ENCODE measurements at places on chromosomes 16 and 17.

DNA sequence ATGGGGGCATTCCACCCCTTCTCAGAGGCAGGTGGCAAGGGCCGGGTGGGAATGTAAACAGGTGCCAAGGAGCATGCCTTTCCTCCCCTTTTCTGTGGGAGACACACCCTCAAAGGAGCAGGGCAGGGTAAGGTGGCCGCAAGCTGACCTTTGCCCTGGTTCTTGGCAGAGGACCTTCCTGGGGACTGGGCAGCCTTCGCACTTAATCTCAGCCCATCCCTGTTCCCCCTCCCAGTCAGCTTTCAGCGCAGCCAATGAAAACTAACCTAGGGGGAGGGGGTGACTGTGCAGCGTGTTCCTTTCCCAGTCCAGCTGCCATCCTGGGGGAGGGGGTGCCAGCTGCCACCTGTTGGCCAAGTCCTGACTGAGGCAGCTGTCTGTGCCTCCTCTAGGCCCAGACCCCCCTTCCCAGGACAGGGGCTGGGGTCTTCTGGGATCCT is 2.8 kb downstream of the TRAF4 start:
- no peak for DNase-seq

DNA sequence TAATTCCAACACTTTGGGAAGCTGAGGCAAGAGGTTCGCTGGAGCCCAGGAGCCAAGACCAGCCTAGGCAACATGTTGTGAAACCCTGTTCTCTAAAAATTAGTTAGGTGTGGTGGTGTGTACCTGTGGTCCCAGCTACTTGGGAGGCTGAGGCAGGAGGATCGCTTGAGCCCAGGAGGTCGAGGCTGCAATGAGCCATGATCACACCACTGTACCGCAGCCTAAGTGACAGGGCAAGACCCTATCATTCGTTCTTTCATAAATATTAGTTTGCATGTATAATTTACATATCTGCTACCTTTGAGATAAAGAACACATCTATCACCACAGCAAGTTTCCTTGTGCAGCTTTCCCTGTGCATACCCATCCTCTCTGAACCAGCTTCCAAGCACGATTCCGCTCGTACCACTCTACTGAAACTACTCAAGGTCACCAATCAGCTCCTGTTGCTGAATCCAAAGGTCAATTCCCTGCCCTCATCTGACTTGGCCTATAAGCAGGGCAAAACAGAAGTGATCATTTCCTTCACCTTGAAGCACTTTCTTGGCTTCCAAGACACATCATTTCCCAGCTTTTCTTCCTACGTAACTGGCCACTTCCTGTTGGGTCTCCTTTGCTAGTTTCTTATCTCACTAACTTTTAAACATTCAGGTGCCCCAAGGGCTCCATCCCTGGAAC is 49.1 kb downstream of the GRB2 start:
- no peak for DNase-seq

DNA sequence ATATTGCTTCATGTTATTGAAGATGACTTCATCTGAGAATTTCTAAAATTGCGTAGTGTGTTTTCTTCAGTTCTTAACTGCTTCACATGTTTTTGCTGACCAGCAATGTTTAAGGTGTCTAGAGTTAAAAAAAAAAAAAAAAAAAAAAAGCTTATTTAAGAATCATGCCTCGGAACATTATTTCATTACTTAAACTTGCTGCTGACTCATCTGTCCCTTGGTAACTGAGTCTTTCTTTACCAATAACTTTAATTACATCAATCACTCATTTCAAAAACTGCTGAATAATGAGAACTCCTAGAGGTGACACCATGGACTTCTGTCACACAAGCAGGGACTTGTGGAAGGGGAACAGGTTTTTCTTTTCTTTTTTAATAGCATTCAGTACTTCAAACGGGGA is 16.2 kb downstream of the IRX5 start:
- no peak for DNase-seq

GRCh38 chr16:84959045-84959576 is 52.2 kb downstream of the ZDHHC7 start:
- DNase-seq, result no peak

- no peak for DNase-seq
Observed at GRCh38 chr17:43372273-43372911, 26.4 kb upstream of the ARL4D start.

- DNase-seq, result no peak
Observed at GRCh38 chr17:43142153-43142552, 17.0 kb upstream of the BRCA1 start.

DNA sequence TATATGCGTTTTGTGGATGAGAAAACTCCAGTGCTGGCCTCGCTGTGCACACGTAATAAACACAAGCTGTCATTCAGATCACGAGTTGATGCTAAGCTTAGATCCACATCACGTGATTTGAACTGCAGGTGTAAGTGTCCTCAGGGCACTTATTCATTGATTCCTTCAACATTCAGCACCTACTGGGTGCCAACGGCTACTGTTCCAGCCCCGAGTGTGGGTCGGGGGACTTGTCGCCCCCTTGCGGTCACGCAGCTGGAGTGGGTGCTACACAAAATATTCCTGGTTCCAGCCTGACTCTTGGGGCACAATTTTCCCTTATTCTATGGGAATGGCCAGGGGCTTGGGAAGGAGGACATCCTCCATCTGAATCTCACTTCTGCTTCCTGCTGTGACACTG is 29.9 kb upstream of the GINS2 start:
- DNase-seq, result no peak

DNA sequence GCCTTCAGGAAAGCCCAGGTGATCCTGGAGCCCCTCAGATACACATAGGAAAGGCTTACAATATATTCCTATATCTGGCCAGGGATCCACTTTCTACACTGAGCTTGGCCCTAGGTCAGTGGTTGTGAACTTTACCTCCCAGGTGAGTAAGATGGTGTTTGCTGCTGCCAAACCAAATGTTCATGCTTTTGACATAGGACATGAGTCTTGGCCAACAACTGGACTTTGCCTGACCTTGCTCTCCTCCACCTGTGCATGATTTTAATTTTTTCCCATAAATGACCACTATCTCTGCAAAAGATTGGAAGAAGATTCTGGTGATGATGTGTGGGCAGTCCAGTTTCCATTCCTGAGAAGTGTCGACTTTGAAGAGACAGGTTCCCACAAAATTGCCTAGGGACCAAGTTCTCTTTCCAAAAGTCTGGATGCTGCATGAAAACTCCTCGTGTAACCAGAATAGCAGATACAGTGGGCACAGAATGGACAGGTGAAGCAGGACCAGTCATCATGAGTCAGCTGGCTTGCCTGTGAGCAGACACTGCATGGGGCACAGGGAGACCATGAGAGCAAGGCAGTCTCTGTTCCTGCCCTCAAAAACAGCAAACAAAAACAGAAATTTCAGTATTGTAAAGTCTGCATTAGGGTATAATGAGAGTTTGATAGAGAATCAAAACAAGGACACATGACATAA is 226.4 kb upstream of the MON1B start:
- no peak for DNase-seq

GRCh38 chr16:4702466-4702808 is 9.1 kb downstream of the NUDT16L1 start:
- no peak for DNase-seq

GRCh38 chr17:80279895-80280294 is 19.2 kb downstream of the RNF213 start:
- DNase-seq, result no peak

GRCh38 chr16:65932350-65933072 is 434.0 kb upstream of the CDH5 start:
- DNase-seq, result no peak

- no peak for DNase-seq
Observed at GRCh38 chr17:81939881-81940385, 2.8 kb upstream of the PYCR1 start.

- no peak for DNase-seq
Observed at GRCh38 chr17:83082909-83083367, 3.5 kb downstream of the METRNL start.

DNA sequence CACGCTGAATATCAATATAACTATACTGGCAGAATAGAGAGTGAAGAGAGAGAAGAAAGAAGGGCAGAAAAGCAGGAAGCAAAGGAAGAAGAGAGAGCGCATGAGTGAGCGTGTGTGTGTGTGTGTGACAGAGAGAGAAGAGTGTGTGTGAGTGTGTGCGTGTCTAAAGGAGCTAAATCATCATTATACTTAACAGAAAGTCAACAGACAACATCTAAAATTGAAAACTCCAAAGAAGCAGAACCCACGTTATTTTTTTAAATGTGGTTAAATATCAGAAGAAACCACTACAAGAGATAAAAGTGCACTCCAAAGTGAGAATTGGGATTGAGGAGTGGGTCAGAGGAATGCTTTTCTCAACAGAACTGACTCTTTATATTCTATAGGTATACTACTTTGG is 77.2 kb downstream of the BRIP1 start:
- no peak for DNase-seq

DNA sequence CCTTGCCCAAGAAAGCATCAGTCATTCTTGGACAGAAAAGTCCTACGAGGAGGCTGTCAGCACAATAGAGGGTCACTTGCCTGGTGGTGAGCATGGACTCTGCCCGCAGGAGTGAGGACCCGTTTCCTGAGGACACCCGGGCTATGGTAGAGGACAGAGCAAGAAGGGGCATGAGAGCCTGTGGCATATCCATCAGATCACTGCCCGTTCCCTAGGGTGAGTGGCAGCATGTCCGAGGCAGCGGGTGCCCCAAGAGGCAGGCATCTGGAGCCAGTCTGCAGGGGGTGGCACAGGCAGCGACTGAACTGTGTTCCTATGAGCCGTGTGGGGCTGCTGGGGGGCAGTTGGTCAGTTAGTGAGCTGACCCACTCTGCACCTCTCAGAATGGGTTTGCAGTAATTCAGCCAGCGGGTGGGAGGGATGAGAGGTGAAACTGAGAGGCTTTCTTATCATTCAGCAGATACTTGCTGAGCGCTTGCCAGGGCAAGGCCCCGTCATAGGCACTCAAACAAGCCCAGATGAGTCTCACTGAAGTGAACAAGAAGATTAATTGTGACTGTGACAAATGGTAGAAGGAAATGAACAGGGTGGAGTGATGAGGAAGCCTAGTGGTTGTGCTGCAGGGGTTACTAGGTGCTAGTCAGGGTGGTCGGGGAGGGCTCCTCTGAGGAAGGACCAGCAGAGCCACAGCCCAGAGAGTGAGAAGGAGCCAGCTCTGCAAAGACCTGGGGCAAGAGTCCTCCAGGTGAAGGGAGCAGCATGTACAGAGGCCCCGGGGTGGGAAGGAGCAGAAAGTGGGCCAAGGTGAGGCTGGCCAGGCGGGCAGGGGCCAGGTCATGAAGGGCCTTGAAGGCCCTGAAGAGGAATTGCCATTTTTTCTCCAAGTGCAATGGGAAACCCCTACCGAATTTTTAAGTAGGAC is 87.9 kb downstream of the CLEC16A start:
- DNase-seq, result no peak

DNA sequence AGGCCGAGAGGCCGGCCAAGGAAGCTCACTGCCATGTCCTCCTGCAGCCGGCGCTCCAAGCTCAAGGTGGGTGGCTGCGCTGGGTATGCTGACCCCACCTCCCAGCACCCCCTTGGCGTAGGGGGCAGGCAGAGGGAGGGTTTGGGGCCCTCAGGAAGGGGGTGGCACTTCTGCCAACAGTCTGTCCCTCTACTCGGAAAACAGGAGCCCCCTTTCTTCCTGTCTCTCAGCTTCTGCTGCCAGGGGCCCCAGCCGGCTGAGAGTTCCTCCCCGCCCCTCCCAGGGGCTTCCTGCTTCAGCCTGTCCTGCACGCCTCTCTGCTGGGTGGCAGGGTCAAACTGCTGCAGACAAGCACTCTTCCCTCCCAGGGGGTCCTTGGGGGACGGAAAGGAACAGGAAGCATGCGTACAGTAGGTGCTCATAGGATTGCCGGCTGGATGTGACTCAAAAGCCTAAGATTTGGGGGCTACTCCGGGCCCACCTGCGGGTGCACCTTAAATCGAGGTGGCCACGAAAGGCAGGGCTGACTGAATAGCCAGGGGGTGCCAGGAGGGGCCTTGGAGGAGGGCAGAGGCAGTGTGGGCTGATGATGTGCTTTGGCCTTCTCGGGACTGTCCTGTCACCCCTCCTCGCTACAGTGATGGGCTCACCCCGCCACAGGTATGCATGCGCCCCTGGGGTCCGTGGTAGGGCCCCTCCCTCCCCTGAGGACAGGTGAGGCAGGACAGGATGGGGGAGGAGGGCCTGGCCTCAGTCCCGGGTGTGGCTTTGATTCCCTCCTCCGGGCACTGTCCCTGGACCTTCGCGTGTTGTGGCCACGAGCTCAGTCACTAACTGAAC is 4.0 kb downstream of the CBX2 start:
- no peak for DNase-seq

DNA sequence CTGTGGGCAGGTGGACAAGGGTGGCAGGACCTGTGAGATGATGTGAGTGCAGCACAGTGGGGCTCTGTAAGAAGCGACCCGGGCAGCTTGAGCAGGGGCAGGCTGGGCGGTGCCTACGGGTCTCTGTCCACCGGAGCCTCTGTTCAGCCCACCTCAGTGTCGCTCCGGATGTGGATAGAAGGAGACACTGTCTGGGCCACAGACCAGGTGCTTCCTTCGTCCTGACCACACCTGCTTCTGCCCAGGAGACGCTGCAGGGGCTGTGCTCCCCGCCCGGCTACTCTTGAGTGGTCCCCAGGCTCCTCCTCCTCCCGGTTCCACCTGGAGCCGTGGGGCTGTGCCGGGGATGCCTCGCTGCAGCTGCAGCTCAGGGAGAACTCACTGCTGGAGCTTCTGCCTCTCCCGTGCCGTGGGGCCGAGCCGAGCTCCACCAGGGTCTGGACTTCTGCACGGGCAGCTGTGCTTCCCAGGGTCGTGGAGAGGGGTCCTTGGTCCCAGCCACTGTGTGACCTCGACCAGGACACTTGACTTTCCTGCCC is 21.5 kb downstream of the METRNL start:
- DNase-seq, result no peak

DNA sequence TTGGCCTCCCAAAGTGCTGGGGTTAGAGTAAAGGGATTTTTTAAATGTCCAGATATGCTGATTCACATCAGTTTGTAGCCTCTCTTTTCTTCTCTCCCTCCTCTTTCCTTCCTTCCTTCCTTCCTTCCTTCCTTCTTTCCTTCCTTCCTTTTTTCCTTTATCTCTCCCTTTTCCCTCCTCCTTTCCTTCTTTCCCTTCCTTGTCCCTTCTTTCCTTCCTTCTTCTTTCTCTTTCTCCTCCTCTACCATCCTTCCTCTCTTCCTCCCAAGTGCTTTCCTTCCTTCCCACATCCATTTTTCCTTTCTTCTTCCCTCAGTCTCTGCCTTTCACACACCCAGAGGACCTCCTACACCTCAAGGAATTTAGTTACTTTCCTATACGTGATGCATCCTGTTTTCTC is 671.8 kb downstream of the HS3ST4 start:
- no peak for DNase-seq

DNA sequence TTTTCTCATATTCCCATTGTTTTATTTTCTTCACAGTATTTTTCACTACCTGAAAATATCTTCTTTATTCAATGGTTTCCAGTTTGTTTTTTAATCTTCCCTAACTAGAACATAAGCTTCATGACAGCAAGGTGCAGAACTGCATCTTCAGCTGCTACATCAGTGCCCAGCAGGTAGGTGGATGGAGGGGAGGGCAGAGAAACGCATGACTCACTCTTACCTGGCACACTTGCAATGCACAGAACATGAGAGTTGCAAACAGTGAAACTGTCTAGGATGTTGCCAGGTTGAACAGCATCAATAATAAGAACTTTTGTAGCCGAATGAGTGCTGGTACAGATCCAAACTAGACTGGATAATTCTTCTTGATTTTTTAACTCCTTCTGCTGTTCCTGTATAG is 127.1 kb downstream of the SPAG9 start:
- DNase-seq, result no peak
